ENCODE measurements at places on chromosomes 7 and 10.

DNA sequence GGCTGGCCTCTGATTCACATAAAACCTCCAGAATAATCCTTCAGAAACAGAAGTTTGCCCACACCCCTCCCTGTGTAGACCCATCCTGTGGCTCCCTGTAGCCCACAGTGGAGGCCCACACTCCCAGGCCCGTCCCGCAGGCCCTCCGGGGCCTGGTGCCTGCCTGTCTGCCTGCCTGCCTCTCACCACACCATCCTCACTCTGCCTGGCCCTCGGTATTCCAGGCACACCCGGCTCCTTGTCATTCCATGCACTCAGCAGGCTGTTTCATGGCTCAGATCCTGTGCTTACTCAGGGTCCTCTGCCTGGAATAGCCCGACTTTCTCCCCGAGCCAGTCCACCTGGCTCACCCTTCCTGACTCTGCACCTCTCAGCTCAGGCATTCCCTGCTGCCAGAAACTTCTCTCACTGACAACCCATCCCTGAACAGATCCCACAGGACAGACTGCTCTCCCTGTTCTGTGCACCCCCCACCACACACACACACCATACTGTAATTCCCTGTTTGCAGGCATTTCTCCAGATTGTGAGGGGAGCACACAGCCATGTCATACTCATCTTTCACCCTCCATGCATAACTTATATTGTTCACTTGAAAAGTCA lies 498.0 kb upstream of the ZMIZ1 start:
- no peak for DNase-seq

GRCh38 chr7:983004-983615 lies at the start of gene CYP2W1:
Gene CYP2W1, plus strand, starts transcription at chr7:983181. Its CDS starts 31 bp downstream, at chr7:983212.
- DNase-seq = no peak

GRCh38 chr10:78286186-78286585 lies 252.5 kb downstream of the RPS24 start:
- DNase-seq = no peak

GRCh38 chr7:35036361-35037171 lies 719 bp downstream of the DPY19L1 start:
- DNase-seq = peak; percentile 78

- DNase-seq = no peak
Observed at GRCh38 chr10:77299320-77299719, 338.3 kb downstream of the KCNMA1 start.

- DNase-seq = no peak
Observed at GRCh38 chr7:138105221-138105620, 29.0 kb downstream of the AKR1D1 start.

DNA sequence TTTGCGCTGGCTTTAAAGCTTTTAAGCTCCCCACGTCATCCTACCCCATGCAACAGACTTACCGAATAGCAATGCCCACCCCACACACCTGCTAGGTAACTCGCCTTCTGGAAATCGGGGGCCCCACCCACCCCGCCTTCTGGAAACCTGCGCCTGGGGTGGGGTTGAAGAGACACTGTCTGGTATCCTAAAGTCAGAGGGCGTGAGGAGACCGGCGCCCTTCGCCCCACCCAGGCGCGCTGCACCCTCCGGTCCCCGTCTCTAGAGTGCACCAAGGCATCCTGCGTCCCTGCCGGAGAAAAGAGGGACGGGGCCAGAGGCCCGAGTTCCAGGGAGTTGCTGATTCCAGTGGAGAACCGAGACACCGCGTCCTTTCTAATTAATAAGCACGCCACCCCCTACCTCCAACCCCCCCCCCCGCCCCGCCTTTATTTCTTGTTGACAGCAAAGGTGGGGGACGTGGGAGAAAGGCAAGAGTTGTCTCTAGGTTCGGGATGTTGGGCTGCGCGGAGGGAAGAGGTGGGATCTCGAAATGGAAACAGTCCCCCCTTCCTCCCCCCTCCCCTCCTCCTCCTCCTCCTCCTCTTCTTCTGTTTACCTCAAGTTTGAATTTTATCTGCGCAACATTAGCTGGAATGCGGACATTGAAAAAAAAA lies 220.9 kb upstream of the MKLN1 start:
- peak; percentile 43 for DNase-seq

- no peak for DNase-seq
Observed at GRCh38 chr10:79237454-79238157, 109.7 kb upstream of the PPIF start.

GRCh38 chr7:16930946-16931345 lies 49.2 kb upstream of the AGR3 start:
- DNase-seq = no peak

- peak; percentile 70 for DNase-seq
Observed at GRCh38 chr10:99926925-99927720, 82.6 kb downstream of the DNMBP start.

- DNase-seq = no peak
Observed at GRCh38 chr10:80414142-80414895, 6.0 kb downstream of the PRXL2A start.

- DNase-seq = no peak
Observed at GRCh38 chr10:24590697-24591457, 132.8 kb downstream of the ARHGAP21 start.

DNA sequence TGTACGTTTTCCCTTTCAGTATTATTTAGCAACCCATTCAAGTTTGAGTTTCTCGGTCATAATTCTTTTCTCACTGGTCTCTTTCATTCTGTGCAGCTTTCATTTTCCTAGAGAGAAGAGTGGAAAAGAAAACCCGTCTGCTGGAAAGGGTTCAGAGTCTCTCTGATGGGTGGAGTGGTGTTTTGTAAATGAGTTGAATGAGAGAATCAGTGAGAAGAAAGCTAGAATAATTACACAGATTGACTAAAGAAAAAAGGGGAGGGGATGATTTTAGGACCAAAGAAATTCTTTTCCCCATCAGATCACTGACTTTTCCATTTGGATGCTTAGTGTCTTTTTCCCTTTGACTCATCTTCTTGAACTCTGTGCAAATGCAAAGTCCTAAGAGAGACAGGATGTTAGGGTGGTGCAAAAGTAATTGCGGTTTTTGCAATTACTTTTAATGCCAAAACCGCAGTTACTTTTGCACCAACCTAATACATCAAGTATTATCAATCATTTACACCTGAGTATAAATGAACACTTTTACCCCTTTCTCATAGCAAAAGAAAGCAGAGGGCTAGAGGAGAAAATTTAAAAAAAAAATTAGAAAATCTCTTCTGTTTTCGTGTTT lies 242.1 kb upstream of the SP4 start:
- DNase-seq = no peak

GRCh38 chr7:151245360-151246101 lies 3.0 kb downstream of the SMARCD3 start:
- DNase-seq = no peak

DNA sequence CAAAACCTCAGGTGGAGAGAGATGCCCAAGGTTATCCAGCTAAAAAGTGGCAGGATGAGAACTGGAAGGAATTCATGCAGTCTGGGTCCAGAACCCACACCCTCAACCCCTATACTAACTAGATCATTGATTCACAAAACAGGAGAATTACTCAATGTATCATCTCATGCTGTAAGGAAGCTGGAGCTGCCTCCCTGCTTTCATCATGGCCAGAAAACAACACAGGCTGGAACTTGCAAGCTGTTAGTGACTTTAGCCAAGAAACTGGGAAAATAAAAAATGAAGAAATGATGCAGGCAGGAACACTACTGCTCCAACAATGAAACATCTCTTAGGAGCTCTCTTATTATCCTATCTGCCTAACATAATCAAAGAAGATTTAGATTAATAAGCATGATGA lies 619.8 kb upstream of the CELF2 start:
- DNase-seq = no peak

GRCh38 chr7:22849662-22850061 lies 27.0 kb upstream of the TOMM7 start:
- no peak for DNase-seq

GRCh38 chr7:118918556-118918955 lies 694.1 kb downstream of the ANKRD7 start:
- DNase-seq = peak; percentile 6

DNA sequence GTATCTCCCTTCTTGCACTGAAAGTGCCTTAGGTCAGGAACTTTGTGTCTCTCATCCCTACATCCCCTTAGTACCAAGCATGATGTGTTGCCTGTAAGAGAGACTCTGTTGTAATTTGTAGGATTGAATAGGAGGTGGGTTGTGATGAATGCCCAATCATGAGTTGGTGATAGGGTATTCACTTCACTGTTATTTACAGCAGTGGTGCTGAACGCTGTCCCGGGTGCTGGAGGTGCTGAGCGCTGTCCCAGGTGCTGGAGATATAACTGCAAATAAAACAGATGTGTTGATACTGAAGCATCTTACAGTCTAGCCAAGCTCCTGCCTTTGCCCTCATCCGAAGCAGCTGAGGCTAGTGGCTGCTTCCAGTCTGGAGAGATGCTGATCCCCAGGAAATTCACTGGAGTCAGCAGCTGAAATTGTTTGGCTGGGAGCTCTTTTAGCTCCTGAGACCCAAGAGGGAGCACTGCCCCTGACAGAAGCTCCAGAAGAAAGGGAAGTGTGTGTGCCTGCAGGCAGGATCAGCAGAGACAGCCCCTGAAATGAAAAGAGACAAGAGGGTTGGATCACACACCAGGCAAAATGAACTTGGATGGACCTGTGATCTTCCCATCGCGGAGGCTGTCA lies 183.4 kb downstream of the SORCS3 start:
- peak; percentile 3 for DNase-seq

GRCh38 chr7:93146472-93147141 lies 1.6 kb downstream of the SAMD9L start:
- no peak for DNase-seq

DNA sequence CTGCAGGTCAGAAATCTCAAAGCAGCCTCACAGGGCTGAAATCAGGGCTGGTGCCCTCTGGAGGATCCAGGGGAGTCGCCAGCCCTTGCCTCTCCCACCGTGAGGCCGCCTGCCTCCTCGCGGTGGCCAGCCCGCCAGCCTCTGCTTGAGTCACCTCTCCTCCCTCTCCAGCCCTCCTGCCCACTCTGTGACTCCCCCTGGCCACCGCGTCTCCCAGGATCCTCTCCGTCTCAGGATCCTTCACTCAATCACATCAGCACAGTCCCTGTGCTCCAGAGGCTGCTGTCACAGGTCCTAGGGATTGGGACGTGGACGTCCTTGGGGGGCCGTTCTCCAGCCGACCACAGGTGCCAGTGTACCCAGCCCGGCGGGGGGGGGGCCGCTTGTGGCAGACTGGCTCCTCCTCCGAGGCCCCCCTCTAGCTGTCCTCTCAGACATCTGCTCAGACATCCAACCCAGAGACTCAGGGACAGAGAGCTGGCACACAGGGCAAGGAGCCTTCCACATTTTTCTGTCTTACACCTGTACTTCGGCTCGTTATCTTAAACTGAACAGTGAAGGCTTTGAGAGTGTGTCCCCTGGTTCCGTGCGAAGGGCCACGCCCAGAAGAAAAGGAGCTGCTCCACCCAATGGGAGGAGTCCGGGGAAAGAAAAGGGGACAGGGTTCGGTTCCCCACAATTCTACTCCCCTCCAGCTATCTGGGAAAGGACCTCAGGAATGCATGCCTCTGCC lies 9.4 kb upstream of the PPP2R2D start:
- no peak for DNase-seq

GRCh38 chr7:44158096-44158872 lies 17.2 kb upstream of the MYL7 start:
- no peak for DNase-seq
